ENCODE measurements at places on chromosomes 2 and 18.

- DNase-seq, result no peak
Measured at GRCh38 chr18:59228351-59228750, 8.4 kb downstream of the GRP start.

- DNase-seq, result no peak
Measured at GRCh38 chr2:106126705-106127281, 67.3 kb downstream of the UXS1 start.

GRCh38 chr2:236670235-236670620, 100.6 kb downstream of the ACKR3 start:
- DNase-seq, result no peak

DNA sequence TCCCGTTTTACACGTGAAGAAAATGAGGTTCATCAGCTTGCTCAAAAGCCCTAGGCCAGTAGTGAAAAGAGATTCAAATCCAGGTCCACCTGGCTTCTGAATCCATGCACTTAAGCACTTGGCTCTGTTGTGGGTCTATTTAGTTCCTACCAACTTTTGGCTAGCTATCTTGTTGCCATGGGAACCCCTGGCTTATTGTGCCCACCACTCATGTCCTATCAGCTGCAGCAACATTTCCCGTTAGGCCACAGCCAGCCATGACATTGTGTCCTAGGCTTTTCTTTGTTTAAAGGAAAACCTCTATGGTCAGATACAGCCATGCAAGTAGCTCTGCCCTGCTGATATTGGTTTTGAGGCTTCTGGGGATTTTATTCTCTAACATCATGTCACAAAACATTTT, 49.8 kb downstream of the PLEK start:
- no peak for DNase-seq

- DNase-seq, result no peak
Measured at GRCh38 chr18:41444943-41445342, 510.1 kb upstream of the PIK3C3 start.

DNA sequence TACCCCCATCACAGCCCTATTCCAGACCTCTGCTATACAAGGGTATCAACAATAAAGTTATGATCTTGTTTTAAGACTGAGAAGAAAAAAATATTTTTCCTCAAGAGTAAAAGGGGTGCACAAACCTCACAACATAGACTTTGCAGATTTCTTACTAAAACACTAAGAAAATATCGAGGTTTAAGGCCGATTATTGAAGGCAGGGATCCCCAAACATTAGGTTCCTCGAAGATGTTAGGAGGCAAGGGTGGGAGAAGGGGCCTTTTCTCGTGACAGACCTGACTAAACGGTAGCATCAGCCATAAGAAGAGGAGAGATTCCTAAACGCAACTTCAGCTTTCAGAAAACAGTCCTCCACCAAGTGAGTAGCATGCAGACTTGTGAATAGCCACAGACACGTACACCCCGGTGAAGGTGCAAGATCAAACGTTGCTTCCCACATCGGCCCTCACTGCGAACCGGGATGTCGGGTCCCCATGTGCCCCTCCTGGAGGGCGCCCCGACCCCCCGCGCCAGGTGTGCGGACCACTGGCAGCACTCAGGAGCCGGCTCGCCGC, 678 bp downstream of the PIAS2 start:
- DNase-seq, result peak; percentile 31

DNA sequence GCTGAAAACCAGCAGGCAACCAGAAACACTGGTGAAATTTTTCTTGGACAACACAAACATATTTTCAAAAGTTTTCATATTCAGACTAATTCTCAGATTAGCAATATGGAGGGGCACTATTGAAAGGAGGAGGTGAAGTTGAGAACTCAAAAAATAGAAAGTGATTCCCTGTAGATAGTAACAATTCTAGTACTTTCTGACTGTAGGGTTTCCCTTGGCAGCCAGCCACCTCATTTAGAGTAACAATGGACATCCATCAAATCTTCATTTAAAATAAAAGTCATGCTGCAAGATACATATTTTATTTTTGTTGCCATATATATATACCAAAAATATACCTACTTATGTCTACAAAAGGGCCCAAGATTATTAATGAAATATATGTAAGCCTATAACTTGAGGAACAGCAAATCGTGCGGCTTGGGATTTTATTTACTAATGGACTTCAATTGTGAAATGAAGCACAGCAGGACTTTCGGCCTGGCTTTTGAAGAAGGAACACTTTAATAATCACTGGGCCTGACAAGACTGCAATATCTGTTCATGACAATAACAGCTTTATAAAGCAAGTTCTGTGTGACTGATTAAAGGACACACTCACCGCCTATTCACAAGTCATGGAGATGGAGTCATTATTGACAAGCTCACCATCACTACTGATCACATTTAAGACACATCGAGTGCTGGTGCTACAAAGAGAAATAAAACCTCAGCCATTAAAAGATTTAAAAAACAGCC, 6.8 kb upstream of the NR4A2 start:
- no peak for DNase-seq

DNA sequence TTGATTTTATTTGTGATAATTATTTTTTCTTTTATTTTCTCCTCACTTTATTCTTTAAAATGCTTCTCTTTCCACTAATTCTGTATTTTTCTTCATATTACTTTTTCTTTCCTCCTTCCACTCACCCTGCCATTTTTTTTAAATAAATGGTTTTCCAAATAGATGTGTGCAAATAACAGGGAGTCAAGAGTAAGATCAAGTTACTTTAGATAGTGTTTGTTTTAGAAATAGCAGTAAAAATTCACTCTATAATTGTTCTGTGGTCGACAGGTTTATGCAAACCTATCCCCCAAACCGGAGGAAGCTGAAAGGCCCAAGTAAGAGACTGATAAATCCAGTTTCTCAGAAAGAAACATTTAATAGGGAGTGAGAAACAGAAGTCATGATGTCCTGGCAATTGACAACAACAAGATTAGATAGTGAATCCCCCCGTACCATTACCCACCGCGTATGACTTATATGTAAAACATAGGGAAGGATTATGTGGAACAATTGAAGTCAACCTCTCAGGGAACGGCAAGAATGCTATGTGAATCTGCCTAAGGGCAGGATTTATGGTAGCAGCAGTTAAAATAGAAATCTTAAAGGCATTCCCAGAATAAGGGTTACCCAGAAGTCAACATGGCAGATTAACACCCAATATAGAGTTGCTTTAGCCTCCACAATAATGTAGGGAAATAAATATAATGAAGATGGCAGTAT, 75.5 kb downstream of the KYNU start:
- no peak for DNase-seq

All from CD4-positive, alpha-beta T cell treated with Interleukin-15 for 4 hours (primary cell).